Stimulated activated CD8-positive, alpha-beta memory T cell treated with anti-CD3 and anti-CD28 coated beads, Interleukin-4, amount 100 ng/mL, for 1 hour (primary cell): ENCODE measurements at places on chromosomes 6 and 20.

DNA sequence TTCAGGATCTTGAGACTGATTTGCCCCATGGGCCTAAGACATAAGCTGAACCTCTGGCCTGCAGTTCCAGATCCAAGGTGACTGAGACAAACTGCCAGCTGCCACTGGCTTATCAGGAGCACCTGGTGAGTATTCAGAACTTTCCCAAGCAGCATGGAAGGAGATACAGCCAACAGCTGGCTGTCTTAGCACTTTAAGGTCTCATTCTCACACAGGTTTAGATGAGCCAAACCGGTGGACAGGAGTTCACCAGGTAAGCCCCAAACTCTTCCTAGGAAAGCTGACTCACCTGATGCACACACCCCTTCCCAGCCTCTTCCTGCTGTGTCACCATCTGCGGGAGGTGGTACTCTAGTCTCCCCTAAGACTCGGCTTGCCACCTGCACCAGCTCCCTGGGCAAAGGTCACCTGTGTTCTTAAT, at the start of gene BANF2:
Gene BANF2, plus strand, starts transcription at position 36 of the 421 bp plus-strand sequence. CDS start 25,060 bp downstream, outside the sequence.
- DNase-seq = no peak

- DNase-seq = no peak
Measured at GRCh38 chr6:163759542-163759941, 345.0 kb downstream of the QKI start.

GRCh38 chr20:63091901-63092659, 85.3 kb upstream of the BHLHE23 start:
- DNase-seq = no peak

GRCh38 chr6:41637194-41638001, 870 bp upstream of the MDFI start:
- no peak for DNase-seq

DNA sequence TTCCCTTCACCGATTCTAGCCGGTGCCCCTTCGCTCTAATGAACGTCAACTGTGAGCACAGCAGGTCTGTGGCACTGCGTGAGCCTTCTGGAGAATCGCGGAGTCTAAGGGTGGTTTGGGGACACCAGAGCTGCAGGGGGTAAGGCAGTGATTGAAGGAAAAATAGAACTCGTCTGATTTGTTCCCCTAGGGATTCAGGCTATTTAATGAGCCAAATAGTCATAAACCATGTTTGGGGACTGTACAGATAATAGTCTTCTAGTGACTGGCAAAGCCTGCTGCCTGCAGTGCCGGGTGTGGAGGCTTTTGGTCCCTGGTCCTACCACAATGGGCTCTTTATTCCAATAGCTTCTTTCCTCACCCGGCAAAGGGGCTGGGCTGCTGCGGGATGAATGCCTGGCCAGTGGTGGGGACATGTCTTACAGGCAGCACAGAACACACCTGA, 11.1 kb upstream of the NTSR1 start:
- DNase-seq = no peak

GRCh38 chr20:19992996-19993908, 23.9 kb upstream of the NAA20 start:
- no peak for DNase-seq

GRCh38 chr6:11938285-11938890, 73.7 kb upstream of the HIVEP1 start:
- no peak for DNase-seq

DNA sequence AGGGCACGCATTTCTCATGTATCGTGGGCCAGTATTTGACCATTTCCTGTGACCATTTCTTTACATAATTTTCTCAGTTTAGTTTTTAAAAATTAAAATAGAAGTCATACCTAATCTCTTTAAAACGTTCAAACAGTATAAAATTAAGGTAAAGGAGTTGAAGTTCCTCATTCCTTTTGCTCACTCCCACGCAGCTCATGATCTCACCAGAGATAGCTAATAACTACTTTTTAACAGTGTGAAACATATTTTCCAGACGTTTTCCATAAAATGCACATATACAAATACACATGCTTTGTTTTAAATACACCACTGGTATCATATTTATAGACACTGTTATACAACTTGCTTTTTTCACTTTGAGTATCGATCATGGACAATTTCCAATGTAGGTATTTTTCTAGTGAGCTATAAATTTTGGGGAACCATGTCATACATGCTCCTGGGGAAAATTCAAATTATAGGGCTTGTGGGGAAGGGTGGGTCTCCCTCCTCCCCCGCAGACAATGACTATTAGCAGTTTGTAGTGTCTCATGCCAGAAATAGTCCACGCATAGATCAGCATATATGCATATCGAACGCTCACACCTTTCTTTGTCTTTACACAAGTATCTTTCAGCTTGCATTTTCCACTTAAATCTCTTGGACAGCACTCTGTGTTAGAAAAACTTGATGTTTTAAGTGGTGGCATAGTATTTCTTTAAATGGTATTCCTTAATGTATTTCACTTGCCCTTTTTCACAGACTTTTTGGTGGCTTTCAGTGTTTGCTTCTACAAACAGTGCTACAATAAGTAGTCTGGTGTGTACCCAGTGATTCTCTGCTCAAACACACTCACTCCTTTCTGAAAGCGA, 145.5 kb upstream of the ZNF217 start:
- no peak for DNase-seq

GRCh38 chr20:45342855-45343531, 5.2 kb downstream of the SDC4 start:
- no peak for DNase-seq

DNA sequence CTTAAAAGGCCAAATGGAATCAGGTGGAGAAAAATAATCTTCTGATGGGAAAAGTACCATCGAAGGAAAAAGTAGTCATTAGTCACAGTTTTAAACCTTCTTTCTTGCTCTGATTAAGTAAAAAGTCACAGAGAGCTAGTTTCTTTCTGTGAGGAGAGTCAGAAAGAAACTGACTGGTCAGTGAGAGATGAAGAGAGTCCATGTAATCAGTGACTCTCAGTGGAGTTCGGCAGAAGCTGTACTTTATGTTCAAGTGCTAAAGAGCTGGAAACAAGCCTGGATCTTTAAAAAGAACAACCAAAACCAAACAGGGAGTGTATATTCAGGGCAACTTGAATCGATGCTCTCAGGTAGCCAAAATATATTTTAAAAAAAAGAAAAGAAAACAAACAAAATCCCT, 44.5 kb downstream of the MDGA1 start:
- DNase-seq = no peak

DNA sequence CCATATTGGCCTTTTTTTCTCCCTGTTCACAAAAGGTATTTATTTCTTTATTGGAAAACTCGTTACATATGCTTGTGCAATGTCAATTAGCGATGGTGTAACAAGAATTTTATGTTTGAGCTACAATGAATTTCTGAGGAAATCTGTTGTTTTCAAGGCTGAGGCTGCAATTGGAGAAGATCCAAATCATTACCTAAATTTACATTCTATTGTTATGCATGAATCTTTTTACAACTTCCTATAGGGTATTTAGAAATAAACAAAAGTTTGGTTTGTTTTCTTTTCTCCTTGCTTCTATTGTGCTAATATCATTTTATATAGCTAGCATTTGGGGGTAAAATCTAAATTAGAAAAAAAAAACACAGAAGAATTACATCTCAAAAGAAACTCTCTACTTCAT, 34.7 kb upstream of the NKAIN2 start:
- DNase-seq = no peak

GRCh38 chr6:170007468-170008293, 256.3 kb downstream of the ERMARD start:
- DNase-seq = no peak

DNA sequence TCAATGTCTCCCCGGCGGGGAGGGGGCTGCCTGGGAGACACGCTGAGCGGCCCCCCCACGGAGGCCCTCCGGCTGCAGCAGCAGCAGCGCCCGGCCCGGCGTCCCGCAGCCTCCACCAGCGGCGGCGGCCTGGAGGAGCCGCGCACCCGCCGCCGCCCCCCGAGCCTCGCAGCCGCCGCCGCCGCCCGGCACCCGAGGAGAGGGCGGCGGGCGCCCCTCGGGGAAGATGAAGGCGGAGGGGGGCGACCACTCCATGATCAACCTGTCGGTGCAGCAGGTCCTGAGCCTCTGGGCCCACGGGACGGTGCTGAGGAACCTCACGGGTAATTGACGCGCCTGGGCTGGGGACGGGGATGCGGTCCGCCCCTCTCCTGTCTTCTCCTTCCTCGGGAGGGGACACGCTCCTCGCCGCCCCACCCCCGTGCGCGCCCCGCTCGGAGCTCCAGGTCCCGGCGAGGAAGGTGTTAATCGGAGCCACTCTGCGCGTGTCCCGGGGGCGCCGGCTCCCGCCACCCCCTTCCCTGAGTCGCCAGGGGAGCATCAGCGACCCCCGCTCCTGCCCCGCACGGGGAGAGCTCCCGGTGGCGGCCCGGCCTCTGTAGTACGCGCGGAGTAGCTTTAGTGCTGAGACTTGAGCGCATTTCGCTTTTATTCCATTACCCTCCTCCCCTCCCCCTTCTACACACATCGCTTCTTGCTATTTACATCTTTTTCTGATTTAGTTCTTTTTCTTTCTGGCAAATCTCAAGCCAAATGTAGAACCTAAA, 686 bp downstream of the TMEM170B start:
- no peak for DNase-seq

DNA sequence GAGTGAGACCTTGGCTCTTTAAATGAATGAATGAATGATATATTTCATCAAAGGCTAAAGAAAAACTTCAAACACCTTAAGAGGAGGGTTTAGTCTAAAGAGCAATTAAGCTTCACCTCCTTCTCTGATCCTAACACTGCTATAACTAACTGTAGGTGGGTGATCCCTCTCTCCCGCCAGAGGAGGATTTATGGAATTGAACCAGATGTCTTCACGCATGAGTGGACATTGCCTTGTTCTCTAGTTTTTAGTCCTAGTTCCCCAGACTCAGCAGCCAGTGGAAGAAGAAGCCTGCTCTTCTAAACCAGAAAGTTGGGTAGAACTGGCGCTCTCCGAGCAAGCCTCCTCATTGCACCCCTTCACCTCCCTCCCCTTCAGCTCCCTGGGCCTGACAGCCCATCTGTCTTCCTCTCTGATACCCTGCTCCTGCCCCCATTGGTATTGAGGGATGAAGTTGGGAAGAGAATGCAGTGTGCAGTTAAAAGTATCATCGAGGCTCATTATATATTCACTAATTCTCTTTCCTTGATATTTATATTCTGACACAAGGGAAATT, 142.7 kb downstream of the ARID1B start:
- DNase-seq = no peak

- DNase-seq = no peak
Measured at GRCh38 chr6:111925296-111925695, 52.0 kb upstream of the FYN start.

- DNase-seq = no peak
Measured at GRCh38 chr6:158405933-158406332, 93.7 kb downstream of the TULP4 start.

DNA sequence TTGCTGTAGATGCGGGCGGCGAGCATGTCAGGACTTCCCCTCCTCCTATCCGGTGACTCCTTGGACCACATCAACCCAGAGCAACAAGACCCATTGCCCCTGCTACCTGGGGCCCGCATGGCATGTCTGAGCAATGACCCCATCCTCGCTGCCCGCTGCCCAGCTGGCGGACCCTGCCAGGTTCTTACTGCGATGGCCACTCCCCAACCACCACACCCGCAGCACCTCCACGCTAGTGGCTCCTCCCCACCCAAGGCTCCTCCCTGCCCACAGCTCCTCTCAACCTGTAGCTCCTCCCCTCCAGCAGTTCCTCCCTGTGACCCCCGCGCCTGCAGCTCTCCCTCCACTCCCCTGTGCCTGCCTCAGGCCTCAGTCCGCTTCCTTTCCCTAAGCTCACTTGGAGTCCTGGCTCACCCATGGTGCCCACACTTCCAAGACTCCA, 17.6 kb upstream of the SERPINB9 start:
- DNase-seq = no peak

DNA sequence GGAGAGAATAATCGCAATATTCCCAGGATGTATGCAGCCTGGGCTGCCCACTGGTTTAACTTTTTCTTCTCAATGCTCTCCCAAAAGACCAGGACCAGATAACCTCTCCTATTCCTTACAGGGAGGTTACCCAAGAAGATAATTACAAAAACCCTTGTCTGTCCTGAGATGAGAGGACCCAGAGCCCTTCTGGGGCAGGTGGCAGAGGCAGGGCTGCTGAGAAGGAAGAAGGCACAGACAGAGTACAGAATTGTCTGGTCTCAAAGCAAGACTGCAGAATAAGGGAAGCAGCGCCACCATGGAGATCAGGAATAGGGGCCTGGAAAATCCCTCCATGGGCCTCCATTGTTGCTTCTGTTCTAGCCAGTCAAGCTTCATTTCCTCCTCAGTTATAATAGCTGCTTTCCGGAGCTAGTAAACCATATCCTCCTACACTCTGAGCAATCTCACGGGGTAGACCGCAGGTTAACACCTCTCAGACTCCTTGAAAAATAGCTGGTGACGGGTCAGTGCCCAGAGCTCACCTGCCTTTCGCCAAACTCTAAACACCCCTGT, 463 bp upstream of the HLA-DMB start:
- DNase-seq = no peak

DNA sequence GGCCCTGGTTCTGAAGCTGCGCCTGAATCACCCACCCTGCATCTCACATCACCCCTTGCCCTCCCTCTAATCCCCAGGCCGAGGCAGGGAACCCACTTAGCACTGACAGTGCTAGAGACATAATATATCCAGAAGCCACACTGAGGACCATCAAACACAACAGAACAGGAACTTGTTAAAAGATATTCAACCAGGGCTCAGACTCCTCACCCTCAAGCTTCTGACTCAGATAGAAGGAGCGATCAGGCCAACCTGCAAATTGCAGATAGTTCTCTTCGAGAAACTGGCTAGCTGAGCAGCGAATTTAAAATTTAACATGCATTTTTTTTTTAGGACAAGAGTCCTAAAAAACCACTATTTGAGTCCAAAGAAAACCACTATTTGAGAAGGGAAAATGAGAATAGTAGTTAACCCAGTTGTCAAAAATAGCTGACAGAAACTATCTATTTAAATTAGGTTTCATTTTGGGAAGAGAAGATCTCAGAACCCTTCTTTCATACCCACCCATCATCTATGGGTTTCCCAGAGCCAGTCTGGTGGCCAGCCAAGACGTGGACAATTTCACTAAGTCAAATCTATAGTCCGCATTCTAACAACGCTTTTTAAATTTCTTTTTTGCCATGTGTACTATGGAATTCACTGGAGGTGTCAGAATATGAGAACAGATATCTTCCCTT, 95.6 kb downstream of the OPRM1 start:
- no peak for DNase-seq

DNA sequence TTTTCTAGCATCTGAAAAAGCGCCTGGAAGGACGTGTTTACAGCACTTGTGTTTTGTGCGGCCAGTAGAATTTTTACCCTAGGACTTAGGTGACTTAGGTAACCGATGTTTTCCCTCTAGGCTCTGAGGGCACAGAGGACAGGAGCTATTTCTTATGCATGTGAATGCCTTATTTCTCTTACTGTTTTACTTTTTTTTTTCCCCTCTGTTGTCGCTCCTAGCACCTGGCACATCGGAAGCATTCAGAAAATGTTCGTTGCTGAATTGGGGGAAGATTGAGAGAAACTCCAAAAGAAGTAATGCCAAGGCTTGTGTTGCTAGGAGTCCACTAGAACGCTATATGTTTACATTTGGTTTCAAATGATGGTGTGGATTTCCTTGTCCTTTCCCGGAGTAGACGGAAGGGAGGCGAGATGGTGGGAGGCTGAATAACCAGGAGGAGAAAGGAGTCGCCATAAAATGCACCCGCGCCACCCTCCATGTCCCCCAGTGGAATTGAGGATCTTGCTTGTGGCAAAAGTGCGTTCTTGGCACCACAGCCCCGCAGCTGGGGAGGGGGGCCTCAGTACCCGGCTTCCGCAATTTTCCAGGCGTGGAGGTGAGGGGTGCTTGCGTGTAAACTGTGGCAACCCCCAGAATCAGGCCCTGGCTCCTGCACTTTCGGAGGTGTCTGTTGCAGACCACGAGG, 6.9 kb downstream of the OLIG3 start:
- DNase-seq = no peak

GRCh38 chr6:54846857-54847674, 495 bp downstream of the FAM83B start:
- no peak for DNase-seq
